ENCODE measurements at places on chromosomes 4 and X.
A peak's percentile ranks its signal among the peaks of the same experiment; 100 is the strongest.

GRCh38 chrX:75989806-75990590 lies 182.9 kb upstream of the PBDC1 start:
- no peaks in the 10 kb centered on the region for H3K27me3 ChIP-seq
- no peaks in the 10 kb centered on the region for H3K36me3 ChIP-seq
- no peak overlapping the region for H3K4me3 ChIP-seq
- no peak for DNase-seq
- H3K27ac ChIP-seq: no peak overlapping the region

- no peaks in the 10 kb centered on the region for H3K36me3 ChIP-seq
- no peaks in the 10 kb centered on the region for H3K27me3 ChIP-seq
- H3K27ac ChIP-seq: no peak overlapping the region
Measured at GRCh38 chr4:185830263-185830994, 18.4 kb upstream of the SORBS2 start.

DNA sequence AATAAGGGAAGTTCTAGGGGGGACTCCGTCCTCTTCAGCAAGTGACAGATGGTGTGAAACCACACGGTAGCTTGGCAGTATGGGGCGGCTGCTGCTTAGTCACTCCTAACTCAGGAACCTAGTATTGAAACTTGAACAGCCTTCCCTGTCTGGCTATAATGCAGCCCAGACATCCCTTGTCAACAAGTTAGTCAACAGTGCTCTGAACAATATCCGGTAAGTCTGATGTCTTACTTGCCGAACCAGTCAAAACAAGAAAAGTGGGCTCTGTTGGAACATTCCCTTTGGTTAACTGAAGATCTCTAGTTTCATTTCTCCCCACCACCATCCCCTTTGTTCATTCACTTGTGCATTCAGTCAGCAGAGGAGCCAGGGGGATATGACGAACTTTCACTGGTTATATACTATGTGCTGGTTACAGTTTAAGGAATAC lies 18.7 kb upstream of the CXCL13 start:
- H3K4me3 ChIP-seq: no peak overlapping the region
- H3K36me3 ChIP-seq: no peaks in the 10 kb centered on the region
- peak; percentile 75 for DNase-seq
- H3K4me1 ChIP-seq: no peaks in the 10 kb centered on the region

GRCh38 chrX:118347131-118347530 lies 1.2 kb downstream of the WDR44 start:
- no peaks in the 10 kb centered on the region for H3K27me3 ChIP-seq
- H3K36me3 ChIP-seq: no peaks in the 10 kb centered on the region
- DNase-seq: no peak
- peak overlapping the region; percentile 60 for H3K4me3 ChIP-seq
- H3K27ac ChIP-seq: peak overlapping the region; percentile 96

DNA sequence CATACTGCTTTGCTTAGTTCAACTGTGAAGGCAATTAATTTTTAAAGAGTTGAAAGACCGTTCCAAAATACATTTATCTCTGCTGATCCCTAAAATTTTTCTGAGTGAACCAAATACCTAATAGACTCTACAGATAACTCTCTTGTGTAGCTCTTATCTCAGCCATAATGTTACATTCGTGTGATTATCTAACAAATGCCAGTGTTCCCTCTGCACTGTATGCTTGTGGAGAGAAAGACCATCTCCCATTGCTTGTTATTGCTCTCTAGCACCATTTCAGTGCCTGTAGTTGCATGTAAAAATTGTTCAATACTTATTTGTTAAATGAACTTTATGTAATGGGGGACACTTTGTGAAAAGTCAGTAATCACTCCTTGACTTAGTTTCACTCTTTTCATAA lies 81.3 kb upstream of the ATOH1 start:
- H3K36me3 ChIP-seq: no peaks in the 10 kb centered on the region
- H3K4me3 ChIP-seq: no peak overlapping the region
- no peaks in the 10 kb centered on the region for H3K27me3 ChIP-seq
- DNase-seq: no peak
- no peak overlapping the region for H3K27ac ChIP-seq
- H3K4me1 ChIP-seq: peaks cover 6% of the 10 kb centered on the region

DNA sequence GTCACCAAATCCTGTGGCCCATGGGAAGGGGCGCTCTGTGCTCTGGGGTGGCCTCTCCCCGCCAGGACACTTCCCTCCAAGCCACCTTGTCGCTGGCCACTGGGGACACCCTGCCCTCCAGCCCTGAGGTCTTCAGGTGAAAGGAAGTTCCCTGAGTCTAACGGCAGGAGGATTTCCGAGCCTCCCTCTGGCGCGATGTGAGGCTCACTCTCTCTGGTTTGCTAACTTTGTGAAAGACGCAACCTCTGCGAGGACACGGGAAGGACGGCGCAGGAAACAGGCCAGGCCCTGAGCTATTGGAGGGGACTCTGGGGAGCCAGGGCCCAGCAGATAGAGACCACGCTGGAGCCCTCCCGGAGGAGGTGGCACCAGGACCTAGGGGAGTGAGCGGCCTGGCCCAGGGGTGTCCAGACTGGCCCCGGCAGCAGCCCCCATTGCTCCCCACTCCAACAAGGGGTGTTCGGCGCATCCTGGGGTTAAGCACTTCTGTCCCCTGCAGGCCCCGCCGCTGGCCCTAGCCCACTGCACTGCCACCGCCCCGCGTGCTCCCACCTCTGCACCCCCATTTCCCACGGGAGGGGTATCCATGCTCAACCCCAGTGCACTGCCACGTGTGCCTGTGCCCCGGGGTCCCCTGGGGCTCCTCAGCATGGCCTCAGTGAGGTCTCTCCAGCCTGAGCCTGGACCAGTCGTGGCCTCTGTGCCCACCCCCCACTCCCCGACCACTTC lies 72.2 kb upstream of the MXD4 start:
- H3K4me1 ChIP-seq: peaks cover 9% of the 10 kb centered on the region
- DNase-seq: peak; percentile 64
- no peaks in the 10 kb centered on the region for H3K36me3 ChIP-seq
- no peaks in the 10 kb centered on the region for H3K27me3 ChIP-seq

- DNase-seq: no peak
- no peaks in the 10 kb centered on the region for H3K27me3 ChIP-seq
- H3K36me3 ChIP-seq: peaks cover 18% of the 10 kb centered on the region
- no peak overlapping the region for H3K27ac ChIP-seq
Measured at GRCh38 chr4:77913348-77913747, 50.7 kb downstream of the MRPL1 start.

DNA sequence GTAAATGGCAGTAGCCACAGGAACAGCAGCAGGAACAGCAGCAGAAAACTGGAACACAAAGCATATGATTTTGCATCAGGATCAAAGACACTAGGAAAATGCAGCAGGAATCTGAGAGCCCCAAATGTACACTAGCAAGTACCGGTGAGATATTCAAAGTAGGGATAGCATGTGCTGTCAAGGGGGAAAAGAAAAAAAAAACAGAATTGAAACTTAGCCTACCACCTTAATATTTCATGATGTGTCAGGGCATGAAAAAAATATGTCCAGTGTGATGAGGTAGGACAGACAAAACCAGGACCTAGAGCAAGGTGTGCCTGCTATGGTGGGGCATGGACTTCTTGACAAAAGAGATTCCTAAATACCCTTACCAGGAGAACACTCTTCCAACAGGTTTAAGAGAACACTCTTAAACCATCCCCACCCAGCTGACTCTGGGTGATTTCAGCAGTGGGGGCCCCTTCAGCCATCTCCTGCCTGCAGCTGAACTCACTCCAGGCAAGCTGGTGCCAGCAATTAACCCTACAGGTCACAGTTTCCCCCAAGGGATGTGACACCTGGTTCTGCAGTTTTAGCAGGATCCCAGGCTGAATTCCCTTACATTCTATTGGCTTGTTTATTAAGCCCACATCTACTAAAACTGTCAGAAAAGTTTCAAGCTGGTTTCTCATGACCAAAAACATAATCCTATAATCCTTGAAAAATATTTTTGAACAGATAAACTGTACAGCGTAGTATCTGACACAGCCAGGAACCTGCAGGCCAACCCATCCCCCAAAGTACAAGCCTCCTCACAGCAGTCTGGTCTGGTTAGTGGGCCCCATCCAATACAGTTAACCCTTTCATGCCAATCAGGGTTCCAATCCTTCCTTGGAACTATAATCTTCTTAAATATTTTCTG lies 62.9 kb upstream of the FMR1 start:
- DNase-seq: no peak
- H3K4me3 ChIP-seq: no peak overlapping the region
- no peaks in the 10 kb centered on the region for H3K27me3 ChIP-seq

DNA sequence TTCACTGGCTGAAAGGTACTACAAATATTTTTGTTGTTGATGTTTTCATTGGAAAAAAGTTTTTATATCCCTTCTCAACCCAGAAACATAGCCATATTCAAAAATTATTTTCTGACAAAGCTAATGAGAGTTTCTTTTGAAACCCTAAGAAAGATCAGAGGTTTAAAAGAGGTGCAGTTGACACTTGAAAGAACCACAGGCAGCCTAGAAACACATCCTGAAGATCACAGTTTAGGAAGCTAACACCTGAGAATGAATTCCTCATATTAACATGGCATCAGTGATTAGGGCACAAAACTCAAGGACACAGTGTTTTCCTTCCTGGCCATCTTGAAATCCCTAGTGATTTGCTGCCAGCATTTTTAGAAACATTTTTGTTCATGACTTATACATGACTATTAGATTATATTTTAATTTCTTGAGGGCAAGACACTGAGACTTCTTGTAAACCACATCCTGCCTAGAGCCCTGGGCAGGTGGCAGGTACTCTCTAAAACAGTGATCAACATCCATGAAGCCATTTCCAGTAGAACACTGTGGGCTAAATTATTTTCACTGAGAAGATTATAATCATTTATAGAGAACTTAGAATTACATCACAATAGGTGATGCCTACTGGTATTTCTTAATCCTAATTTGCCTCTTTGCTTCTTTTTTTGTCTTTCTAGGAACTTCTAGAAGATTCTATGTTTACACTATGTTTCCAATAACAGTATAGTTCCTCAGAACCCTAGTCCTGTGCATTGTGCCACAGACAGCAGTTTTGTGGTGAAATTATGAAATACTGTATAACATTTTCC lies 80.0 kb downstream of the ARSJ start:
- peaks cover 18% of the 10 kb centered on the region for H3K4me1 ChIP-seq
- H3K27me3 ChIP-seq: no peaks in the 10 kb centered on the region
- no peaks in the 10 kb centered on the region for H3K36me3 ChIP-seq
- peak overlapping the region; percentile 12 for H3K27ac ChIP-seq
- DNase-seq: no peak

GRCh38 chr4:100547541-100548199 lies 29.8 kb upstream of the EMCN start:
- no peaks in the 10 kb centered on the region for H3K27me3 ChIP-seq
- no peak overlapping the region for H3K27ac ChIP-seq
- no peak overlapping the region for H3K4me3 ChIP-seq
- H3K36me3 ChIP-seq: no peaks in the 10 kb centered on the region
- DNase-seq: no peak

GRCh38 chr4:75702919-75703411 lies 21.4 kb upstream of the USO1 start:
- no peak overlapping the region for H3K4me3 ChIP-seq
- H3K4me1 ChIP-seq: peaks cover 6% of the 10 kb centered on the region
- no peak overlapping the region for H3K27ac ChIP-seq
- no peak for DNase-seq
- H3K27me3 ChIP-seq: no peaks in the 10 kb centered on the region

DNA sequence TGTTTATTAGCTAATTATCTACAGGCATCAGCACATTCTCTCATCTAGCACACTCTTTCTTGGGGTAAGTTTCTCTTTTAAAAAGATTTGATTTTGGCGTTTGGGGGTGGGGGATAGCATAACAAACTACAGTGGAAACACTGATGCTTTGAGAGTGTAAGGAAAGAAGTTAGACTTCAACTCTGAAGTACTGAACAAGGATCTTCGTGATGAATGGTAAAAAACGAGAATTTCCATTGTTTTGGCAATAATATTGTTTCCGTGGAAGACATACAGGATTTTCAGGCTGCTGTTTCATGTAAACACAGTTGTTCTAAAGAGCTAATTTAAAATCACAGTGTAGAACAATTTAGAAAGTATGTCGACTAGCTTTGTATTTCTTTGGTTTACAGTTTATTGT lies 451 bp downstream of the LPAR4 start:
- no peaks in the 10 kb centered on the region for H3K36me3 ChIP-seq
- no peak for DNase-seq
- no peaks in the 10 kb centered on the region for H3K27me3 ChIP-seq
- no peak overlapping the region for H3K27ac ChIP-seq
- no peak overlapping the region for H3K4me3 ChIP-seq
